AG20443 (cell line): ENCODE measurements at places on chromosomes 2 and 18.

DNA sequence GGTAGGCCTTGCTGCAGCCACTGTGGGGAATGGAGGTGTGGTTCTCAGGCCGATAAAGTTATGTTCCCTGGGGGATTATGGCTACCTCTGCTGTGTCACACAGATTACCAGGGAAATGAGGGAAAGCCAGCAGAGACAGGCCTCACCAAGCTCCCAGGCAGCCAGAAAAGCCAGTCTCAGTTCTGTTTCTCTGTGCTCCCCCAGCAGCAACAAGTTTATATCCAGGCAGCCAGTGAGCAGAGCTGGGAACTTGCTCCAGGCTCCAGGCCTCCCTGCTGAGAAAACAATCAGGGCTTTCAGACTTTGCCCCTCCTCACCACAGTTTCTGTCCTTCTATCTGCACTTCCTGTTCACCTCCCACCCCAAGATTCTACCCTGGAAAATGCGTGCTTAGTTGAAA is 596.6 kb upstream of the GYPC start:
- no peak for DNase-seq

DNA sequence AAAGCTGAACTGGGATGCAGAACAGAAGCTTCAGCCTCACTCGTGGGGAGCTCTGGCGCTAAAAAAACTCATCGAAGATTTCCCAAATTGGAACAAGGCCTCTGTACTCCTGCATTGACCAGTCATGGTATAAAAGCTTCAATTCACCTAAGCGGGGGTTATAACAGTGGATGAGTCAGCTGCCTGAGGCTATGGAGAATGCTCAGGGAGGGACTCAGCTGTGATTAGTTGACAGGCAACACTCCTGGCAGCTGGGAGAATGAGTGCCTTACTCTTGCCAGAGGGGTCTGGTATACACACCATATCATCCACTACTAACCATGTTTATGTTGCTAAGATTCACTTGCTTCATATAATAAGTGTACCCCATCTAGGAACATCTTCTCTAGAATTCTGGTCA is 350.6 kb upstream of the VRK2 start:
- no peak for DNase-seq

- no peak for DNase-seq
These were observed 10.2 kb upstream of the SIX3 start for GRCh38 chr2:44931198-44931780.

- no peak for DNase-seq
These were observed 354.2 kb downstream of the EN1 start for GRCh38 chr2:118493213-118493612.

GRCh38 chr2:149219856-149220255 is 110.5 kb upstream of the LYPD6 start:
- no peak for DNase-seq

- no peak for DNase-seq
These were observed 129.5 kb downstream of the FAM124B start for GRCh38 chr2:224272237-224272910.

GRCh38 chr18:73793386-73793785 is 354.2 kb downstream of the FBXO15 start:
- no peak for DNase-seq

- DNase-seq: no peak
These were observed 167.1 kb upstream of the STK17B start for GRCh38 chr2:196338440-196338839.

GRCh38 chr2:70069049-70069448 is 18.2 kb upstream of the PCBP1 start:
- DNase-seq: no peak

DNA sequence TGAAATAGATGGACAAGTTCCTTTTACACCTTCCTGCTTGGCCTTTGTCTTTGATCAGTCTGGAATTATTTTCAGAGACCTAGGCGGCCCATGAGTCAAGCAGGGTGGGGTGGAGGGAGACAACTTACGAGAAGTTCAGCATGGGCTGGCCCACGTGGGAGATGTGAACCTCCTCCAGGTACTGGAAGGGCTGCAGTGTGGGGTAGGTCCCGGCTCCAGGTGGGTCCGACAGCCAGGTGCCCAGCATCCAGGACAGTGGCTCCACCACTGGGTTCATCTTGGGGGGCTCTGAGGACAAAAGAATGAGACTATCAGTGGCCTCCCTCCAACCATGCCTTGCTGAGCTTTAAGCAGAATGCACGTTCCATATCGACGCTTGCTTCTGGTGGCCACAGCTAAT is 30.8 kb downstream of the THAP4 start:
- no peak for DNase-seq

DNA sequence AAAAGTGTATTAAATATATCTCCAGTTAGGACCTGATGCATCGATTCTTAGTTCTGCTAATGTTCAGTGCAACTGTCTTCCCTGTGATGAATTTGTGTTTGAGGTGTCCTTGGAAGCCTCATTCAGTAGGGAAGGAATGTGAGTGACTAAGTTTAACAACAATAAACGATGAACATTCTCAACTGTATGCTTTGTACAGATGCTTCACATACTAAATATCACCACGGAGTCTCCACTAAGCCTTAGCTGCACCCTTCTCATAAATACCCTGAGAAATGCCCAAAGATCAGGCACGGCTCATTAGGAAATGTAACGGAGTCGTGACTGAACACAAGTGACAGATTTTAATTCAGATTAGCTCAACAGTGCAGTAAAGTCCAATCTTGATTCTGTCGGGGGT is 24.4 kb upstream of the AGFG1 start:
- peak; percentile 59 for DNase-seq

GRCh38 chr2:218881744-218882460 is 1.2 kb downstream of the WNT10A start:
- DNase-seq: no peak

GRCh38 chr2:156522864-156523440 is 86.8 kb downstream of the GPD2 start:
- DNase-seq: no peak

DNA sequence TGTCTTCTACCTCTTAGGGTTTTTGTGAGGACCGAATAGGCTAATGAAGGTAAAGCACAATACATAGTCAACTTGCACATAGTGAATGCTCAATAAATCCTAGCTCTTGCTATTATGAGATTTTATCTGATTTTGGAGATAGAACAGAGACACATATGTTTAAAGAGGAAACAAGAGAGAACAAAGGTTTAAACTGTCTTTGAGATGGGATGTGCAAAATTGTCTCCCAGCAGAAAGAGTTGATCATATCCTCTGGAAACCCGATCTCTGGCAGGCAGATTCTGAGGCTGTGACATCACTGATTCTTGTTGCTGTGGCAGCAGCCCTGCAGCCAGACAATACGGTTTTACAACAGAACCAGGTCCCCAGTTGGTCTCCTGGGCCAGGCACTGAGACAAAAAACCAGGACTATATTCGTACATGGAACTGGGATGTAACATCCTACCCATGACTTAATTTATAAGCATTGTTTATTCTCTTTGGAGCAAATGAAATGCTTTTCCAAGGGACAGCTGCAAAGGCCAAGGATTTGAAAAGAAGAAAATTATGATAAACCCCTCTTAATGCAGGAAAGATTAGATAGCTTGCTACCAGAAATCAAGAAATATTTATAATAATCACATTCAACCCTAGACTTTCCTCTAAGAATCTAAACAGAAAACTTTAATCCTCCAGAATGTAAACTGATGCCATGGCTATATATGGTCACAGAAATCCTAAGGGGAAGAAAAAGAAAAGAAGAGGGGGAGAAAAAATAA is 80.2 kb downstream of the SLC8A1 start:
- peak; percentile 88 for DNase-seq

DNA sequence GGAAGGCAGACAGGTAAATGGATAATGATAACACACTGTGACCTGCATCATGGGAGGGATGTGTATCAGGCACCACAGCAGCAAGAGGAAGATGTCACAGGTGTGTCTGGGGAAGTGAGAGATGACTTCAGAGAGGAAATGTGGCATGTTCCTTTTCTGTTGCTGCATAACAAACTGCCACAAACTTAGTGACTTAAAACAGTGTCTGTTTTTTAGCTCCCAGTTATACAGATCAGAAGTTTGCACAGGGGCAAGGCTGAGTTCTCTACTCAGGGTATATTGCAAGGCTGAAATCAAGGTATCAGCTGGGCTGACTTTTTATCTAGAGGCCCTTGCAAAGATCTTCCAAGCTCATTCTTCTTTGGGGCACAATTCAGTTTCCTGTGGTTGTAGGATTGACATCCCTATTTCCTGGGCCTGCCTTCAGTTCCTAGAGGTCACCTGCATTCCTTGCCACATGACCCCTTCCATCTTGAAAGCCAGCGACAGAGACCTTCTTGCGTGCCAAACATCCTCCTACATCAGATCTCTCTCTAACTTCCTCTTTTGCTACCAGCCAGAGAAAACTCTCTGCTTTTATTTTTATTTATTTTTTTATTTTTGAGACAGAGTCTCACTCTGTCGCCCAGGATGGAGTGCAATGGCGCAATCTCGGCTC is 2.1 kb upstream of the MAP3K2 start:
- no peak for DNase-seq

- DNase-seq: no peak
These were observed 41.7 kb downstream of the GALNT1 start for GRCh38 chr18:35623255-35623654.

- DNase-seq: no peak
These were observed 58.4 kb downstream of the SPIRE1 start for GRCh38 chr18:12599543-12599942.

GRCh38 chr2:226491112-226491511 is 308.5 kb downstream of the IRS1 start:
- DNase-seq: no peak

GRCh38 chr2:145091967-145092366 is 572.0 kb upstream of the ZEB2 start:
- DNase-seq: no peak

- no peak for DNase-seq
These were observed 392.1 kb upstream of the HS6ST1 start for GRCh38 chr2:128710729-128711128.

GRCh38 chr2:168194784-168195522 is 52.4 kb downstream of the STK39 start:
- peak; percentile 65 for DNase-seq

- peak; percentile 85 for DNase-seq
These were observed 937 bp upstream of the LANCL1 start for GRCh38 chr2:210477496-210477895.

GRCh38 chr2:221876016-221876415 is 303.9 kb upstream of the EPHA4 start:
- no peak for DNase-seq

GRCh38 chr2:119475857-119476244 is 44.2 kb downstream of the TMEM37 start:
- DNase-seq: no peak
